Fibroblast of skin of right biceps (primary cell): ENCODE measurements at places on chromosomes 3 and 15.

DNA sequence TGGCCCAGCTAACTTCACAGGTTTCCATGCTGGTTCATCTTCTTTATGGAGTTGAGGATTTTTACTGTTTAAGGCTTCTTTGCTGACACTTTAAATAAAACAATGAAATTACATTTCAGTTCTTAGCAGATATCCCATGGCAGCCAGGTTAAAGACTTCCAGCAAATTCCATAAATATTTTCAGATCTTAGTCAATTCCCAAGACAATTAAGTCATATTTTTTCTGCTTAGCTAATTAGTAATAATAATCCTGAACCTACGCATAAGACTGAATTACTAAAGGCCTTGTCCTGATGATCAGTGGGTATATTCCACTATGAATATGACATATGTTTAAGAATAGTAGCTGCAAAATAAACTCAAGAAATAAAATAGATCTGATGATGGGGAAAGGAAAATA, 83.3 kb downstream of the NR2E3 start:
- peak; percentile 50 for DNase-seq

DNA sequence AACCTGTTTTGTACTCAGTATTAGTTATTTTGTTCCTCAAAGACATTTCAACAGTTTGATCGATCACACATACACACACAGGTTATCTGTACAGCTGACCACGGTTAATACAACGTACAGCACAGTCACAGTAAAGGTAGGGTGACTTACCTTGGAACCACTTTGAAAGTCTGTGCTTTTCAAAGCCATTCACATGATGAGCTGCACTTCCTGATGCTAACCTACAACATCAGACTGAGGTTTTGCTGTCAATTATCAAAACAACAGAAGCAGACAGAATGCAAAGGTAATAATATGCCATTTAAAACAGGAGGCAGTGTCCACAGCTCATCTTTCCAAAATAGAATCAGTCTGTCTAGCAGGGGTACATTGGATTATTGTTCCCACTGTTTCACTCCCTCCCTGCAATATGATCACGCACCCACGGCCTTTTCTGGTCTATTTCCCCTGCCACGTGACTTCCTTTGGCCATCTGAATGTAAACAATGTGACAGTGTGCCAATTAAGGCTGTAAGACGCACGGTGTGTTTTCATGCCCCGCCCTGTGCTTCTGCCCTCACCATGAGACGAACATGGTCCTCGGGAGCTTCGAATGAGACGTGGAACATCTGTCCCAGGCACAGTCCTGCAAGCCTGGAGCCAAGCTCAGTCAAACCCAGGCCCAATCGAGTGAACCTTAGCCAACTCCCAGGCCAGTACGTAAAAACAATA, 102.4 kb downstream of the FMN1 start:
- no peak for DNase-seq

- DNase-seq, result no peak
Measured at GRCh38 chr3:82807781-82808180, 1046.3 kb upstream of the GBE1 start.

DNA sequence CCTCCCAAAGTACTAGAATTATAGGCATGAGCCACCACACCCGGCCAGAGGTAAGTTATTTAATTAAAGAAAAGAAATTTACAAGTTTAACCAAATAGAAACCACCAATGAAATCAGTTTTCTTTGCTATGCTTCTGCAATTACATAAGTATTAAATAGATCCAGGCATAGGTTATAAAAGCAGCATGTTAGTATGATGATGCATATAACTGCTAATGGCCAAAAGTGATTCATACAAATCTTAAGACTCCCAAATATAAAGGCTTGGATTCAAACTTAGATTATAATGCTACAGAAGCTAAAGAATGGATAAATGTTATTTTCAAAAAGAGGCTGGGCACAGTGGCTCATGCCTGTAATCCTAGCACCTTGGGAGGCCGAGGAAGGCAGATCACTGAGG, 32.8 kb upstream of the HDC start:
- peak; percentile 9 for DNase-seq

GRCh38 chr15:90564051-90564450, 34.3 kb downstream of the CRTC3 start:
- DNase-seq, result no peak

- no peak for DNase-seq
Measured at GRCh38 chr3:48425281-48425812, 4.5 kb downstream of the PLXNB1 start.

DNA sequence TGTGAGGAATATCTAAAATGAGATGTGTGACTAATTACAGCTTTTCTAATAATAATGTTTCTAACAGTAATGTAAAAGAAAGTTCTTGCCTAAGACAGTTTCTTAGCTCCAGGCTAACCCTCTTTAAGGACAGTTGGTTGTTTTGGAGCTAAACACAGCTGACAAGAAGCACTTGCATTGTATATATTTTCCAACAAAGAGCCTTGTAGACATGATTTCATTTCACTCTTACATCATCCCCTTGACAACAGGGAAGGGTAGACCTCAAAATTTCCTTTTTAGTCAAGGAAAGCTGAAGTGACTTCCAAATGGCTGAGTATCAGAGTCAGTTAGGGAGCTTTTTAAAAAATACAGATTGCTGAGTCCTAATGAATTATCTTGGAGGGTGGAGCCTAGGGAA, 4.1 kb downstream of the ARID3B start:
- DNase-seq, result no peak

GRCh38 chr15:39919748-39920509, at the start of gene GPR176:
Gene GPR176 (minus strand): TSS chr15:39920266. CDS start chr15:39920026, 240 bp downstream.
- peak; percentile 85 for DNase-seq

DNA sequence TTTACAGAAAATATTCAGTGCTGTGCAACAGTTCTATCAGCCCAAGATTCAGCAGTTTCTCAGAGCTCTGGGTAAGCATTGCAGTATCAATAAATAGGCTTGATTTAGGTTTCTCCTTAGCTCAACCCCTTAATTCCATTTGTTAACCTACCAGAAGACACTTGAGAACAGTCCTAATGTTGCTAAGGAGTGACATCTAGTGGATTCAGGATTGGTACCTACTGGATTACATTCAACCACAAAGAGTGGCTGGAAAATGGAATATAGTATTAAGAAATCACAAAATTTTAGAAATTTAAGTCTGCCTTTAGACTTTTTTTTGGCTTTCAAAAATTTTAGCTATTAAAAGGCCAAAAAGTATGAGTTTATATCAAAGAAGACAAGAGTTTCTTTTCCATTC, 34.7 kb downstream of the POLG start:
- DNase-seq, result no peak

DNA sequence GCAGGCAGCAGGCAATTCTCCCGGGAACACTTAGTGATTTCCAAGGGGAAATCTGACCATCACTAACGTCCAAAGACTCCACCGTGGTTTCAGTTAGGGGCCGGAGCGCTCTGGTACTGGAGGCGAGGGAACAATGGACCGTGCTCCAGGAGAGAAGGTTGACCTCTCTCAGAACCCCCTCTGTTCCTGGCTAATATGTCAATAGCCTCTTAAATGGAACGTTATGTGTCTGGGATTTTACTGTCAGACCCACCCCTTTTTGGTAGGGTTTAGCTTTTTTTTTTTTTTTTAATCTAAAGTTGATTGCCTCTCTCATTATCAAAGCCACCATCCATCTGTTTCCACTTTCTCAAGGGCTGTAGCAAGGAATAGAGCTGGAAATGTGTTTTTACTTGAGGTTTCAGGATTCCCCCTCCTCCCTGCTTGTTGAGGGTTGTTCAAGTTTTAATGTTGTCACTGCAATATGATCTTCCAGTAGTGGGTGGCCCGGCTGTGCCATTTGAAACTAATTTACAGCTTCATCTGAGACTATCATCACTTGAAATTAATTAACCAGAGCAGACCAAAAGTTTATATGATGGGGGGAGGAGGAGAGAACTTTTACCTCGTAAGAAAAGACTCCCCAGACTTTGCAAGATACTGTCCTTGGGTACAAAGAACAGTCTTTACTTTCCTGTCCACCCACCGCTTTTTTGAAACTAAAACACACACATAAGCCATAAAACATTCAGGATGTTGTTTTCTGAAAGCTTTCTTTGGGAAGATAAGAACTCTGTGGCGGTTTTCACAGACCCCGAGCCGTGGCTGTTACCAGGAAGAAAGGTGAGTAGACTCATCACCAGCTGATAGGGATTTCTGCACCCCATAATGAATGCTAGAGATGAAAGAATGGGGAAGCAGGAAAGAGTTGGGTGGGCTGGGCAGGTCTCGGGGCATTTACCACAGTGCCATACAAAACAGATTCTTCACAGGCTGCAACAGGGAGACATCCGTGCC, 187.8 kb downstream of the UACA start:
- peak; percentile 90 for DNase-seq

DNA sequence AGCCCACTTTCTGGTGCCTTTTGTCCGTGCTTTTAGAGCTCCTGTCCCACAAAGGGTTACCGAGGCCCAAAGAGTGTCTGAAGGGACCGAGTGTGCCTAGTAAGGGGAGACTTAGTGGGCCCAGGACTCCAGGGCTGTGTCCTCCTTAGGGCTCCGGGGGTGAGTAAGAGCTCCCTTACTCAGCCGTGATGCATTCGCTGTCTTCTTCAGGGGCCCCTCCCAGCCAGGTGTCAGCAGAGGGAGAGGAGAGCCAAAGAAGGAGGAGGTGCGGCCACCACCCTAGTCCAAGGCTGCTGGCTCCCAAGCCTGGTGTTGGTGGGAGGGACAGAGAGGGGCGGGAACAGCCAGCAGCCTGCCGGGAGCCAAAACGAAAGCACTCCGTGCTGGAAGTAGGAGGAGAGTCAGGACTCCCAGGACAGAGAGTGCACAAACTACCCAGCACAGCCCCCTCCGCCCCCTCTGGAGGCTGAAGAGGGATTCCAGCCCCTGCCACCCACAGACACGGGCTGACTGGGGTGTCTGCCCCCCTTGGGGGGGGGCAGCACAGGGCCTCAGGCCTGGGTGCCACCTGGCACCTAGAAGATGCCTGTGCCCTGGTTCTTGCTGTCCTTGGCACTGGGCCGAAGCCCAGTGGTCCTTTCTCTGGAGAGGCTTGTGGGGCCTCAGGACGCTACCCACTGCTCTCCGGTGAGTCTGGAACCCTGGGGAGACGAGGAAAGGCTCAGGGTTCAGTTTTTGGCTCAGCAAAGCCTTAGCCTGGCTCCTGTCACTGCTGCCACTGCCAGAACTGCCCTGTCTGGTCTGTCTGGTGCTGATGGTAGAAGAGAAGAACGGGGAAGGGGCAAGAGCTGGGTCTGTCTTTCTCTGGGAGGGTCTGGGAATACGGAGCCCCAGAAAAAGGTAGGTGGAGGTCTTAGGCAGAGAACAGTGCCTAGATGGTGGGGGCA, at the start of gene IL17RC:
Gene IL17RC (plus strand): TSS at position 365 of the 947 bp plus-strand sequence. CDS start 218 bp downstream, at position 583.
- DNase-seq, result peak; percentile 90

GRCh38 chr3:138775254-138775595, 59.5 kb downstream of the PIK3CB start:
- no peak for DNase-seq

GRCh38 chr3:194404365-194405140, 5.5 kb upstream of the GP5 start:
- DNase-seq, result peak; percentile 64

GRCh38 chr3:130997289-130997688, 29.3 kb downstream of the ASTE1 start:
- DNase-seq, result peak; percentile 4

GRCh38 chr3:189652042-189652441, 20.9 kb downstream of the TP63 start:
- peak; percentile 30 for DNase-seq

GRCh38 chr3:133374708-133375402, 25.0 kb upstream of the BFSP2 start:
- peak; percentile 7 for DNase-seq

DNA sequence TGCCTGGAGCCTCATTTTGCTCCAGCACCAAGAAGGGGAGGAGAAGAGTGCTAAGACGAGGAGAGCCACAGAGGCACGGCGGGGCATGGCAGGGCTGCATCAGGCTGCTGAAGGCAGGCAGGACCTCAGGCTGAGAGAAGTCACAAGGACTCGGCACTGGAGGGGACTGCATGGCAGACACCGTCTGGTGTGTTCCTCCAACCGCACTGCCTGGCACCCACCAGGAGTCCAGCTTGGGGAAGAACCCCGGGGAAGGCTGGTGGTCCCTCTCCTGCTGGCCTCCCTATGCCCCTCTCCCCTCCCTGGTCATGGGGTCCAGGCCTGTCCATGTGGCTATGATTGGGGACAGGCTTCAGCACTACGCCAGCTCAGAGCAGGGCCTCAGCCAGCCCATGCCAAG, 153.2 kb upstream of the MEF2A start:
- no peak for DNase-seq

DNA sequence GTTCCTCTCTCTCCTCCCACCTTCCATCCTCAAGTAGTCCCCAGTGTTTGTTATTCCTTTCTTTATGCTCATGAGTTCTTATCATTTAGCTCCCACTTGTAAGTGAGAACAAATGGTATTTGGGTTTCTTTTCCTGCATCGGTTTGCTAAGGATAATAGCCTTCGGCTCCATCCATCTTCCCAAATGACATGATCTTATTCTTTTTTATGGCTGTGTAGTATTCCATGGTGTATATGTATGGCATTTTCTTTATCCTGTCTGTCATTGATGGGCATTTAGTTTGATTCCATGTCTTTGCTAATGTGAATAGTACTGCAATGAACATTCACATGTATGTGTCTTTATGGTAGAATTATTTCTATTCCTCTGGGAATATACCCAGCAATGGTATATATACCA, 62.4 kb upstream of the CFAP161 start:
- no peak for DNase-seq

- DNase-seq, result no peak
Measured at GRCh38 chr3:45332493-45332892, 55.9 kb upstream of the LARS2 start.

DNA sequence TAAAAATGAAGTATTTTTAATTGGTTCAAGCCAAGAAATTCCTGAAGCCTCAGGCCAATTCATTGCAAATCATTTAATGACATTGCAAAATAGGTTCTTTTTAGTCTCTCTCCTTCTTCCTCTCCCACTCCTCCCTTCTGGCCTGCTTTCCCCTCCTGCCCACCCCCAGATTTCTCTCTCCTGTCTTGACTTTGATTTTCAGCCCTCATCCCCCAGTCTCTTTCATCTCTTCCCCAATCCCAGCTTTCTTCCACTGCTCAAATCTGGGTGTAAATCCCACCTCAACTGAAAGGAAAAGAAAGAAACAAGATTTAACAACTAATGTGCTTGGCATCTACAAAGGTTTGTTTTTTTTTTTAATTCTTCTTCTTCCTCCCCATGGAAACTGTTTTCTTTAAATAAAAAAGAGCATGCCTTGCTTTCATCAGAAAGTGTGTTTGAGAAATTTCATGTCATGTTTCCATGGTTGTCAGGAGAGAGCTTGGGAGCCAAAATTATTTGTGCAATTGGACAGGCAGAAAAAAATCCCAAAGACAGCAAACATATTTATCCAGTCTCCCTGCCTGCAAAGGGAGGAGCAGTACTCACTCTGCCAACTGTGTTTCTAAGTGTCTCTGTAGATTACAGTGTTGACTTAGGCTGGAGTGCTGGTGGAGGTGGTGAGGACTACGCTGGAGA, 50.4 kb downstream of the BOC start:
- peak; percentile 53 for DNase-seq

DNA sequence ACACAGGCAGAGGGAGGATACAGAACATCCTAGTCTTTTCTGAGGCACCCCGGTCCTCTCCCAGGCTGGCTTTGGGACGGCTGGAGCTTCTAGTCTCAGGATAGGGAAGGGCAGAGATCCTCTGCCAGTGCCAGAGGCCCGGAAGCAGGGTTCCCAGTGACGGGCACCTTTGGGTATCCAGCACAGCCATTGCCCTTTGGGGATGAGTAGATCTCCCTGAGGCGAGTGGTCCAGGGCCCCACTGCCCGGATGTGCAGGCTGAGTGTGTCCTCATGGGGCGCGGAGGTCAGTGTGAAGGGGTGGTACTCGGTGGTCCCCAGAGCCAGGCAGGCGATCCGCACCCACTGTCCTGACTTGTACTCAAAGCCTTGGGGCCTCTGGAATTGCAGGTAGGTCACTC, 18.3 kb downstream of the DUOX2 start:
- DNase-seq, result no peak

GRCh38 chr15:67107014-67107812, 41.8 kb downstream of the SMAD3 start:
- peak; percentile 100 for DNase-seq
